ENCODE measurements at places on chromosomes 6 and 20.

DNA sequence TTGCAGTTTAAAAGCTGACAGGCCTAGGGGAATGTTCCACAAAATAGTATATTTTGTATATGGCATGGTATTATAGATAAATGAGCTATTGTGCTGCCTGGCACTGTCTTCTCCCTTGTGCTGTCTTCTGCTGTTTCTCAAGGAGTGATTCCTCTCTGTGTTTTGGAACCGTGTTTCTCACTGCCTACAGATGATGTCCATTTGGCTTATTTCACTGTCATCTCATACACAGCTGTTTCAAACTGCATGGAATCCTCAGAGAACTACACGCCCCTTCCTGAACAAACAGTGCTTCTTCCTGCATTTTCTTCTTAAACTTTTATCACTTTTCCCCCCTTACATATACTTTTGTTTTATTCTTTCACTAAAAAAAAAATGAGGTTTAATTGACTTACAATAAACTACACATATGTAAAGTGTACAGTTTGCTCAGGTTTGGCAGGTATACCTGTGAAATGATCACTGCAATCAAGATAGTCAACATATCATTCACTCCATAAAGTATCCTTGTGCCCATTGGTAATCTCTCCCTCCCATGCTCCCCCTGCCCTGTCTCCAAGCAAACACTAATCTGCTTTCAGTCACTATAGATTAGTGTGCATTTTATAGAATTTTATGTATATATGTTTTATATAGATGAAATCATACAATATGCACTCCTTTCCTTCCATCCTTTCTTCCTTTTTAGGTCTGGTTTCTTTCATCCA is 43.0 kb downstream of the CBFA2T2 start:
- DNase-seq, result no peak

- no peak for DNase-seq
Measured at GRCh38 chr20:46344488-46345162, 36.3 kb upstream of the CDH22 start.

DNA sequence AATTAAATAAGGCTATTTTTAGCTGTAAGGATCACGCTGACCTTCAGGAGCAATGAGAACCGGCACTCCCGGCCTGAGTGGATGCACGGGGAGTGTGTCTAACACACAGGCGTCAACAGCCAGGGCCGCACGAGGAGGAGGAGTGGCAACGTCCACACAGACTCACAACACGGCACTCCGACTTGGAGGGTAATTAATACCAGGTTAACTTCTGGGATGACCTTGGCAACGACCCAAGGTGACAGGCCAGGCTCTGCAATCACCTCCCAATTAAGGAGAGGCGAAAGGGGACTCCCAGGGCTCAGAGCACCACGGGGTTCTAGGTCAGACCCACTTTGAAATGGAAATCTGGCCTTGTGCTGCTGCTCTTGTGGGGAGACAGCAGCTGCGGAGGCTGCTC is 84.0 kb downstream of the RAMACL start:
- DNase-seq, result no peak

- DNase-seq, result no peak
Measured at GRCh38 chr20:21618759-21619416, 86.6 kb upstream of the PAX1 start.

GRCh38 chr6:17334265-17334664 is 53.1 kb downstream of the RBM24 start:
- DNase-seq, result no peak

- DNase-seq, result no peak
Measured at GRCh38 chr20:15831201-15831600, 742.0 kb downstream of the KIF16B start.

DNA sequence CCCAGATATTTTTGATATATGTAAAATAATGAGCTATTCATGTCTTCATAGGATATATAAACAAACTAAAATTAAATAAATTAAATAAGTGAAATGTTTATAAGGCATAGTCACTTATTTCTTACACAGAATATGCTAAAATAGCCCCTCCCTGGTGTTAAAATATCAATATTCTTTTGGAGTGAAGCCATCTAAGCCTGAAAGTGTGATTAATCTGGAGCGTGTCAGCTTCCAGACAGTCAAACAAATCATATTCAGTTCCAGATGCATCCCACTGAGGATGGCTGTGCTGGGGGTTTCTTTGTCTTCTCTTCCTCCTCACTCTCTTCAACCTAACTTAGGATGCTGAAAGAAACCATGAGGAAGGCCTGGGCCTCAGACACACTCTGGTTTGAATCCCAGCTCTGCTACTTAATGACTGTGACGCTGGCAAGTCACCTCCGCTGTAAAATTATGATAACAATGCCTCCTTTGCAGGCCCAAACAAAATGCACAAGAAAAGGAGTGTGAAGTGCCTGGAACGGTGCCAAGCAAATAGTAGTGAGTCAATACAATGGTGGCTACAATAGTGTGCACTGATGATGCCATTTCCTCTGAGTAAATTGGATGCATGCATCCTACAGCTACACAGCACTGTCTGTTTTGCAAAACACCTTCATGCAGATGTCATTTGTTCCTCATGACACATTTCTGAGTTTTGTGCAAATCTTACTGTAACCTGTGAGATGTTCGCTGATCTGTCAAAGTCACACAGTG is 161.4 kb downstream of the FOXC1 start:
- DNase-seq, result peak; percentile 36

DNA sequence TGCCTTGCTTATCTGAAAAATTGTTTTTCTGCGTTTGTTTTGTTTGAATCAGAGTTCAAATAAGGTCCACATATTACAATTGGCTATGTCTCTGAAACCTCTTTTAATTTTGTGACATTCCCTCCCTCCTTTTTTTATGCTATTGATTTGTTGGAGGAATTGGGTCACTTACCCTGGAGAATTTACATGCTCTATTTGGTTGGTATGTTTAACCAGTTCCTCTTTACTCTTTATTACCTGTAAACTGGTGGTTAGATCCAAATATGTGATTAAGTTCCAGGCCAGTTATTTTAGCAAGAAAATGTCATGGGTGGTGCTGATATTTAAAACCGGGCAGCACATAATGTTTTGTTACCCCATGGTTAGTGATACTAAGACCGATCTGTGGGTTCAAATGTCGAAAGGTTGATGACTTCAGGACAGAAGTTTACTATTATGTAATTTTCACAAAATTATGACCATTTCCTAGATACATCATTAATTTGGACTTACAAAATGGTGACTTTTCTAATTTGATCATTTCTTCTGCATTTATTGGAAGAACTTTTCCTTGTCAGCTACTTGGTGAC is 77.3 kb downstream of the KIZ start:
- DNase-seq, result no peak

All from activated CD8-positive, alpha-beta memory T cell treated with anti-CD3 and anti-CD28 coated beads, Interleukin-2, amount 50 U/mL, for 4 hours (primary cell).